ENCODE measurements at places on chromosomes 5 and 9.

DNA sequence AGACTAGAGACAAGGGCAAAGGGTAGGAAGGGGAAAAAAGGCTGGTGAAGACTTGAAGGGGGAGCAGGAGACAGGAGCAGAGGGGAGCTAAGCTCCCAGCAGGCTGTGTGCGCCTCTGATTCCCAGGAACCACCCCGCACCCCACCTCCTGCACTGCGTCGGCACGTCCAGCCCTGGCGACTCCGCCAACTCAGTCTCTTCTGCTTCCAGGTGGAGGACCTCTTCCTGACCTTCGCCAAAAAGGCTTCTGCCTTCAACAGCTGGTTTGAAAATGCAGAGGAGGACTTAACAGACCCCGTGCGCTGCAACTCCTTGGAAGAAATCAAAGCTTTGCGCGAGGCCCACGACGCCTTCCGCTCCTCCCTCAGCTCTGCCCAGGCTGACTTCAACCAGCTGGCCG lies 30.5 kb downstream of the DYNC2I2 start:
- DNase-seq, result no peak

DNA sequence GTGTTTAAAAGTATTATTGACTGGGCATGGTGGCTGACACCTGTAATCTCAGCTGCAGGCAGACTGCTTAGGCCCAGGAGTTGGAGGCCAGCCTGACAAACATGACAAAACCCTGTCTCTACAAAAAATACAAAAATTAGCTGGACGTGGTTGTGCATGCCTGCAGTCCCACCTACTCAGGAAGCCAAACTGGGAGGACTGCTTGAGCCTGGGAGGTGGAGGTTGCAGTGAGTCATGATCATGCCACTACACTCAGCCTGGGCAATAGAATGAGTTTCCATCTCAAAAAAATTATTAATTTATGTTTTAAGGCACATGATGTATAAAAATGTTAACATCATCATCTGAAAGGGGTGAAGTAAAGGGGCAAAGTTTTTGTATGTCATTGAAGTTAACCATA lies 49.7 kb upstream of the FNIP1 start:
- no peak for DNase-seq

DNA sequence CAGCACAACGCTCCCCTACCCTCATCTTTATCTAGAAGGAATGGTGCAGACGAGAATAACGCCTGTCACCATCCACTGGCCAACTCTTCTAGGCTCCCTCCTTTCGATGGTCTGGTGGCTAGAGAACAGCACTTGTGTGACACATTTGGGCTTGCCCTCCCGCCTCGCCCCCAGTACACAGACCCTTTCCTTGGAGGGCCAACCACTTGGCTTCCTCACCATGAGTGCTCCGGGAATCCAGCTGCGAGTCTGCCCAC lies 1.4 kb downstream of the GNAQ start:
- no peak for DNase-seq

GRCh38 chr5:10595672-10596309 lies 31.9 kb downstream of the ANKRD33B start:
- DNase-seq, result no peak

DNA sequence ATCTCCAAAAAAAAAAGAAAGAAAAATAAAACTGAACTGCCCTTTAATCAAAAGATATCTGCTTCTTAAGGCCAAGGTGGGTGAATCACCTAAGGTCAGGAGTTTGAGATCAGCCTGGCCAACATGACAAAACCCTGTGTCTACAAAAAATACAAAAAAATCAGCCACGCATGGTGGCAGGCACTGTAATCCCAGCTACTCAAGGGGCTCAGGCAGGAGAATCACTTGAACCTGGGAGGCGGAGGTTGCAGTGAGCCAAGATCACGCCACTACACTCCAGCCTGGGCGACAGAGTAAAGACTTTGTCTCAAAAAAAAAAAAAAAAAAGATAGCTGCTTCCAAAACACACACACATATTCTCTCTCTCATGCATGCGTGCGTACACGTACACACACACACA lies 17.8 kb downstream of the SCAI start:
- no peak for DNase-seq

GRCh38 chr9:127123064-127123890 lies 842 bp upstream of the ANGPTL2 start:
- no peak for DNase-seq

DNA sequence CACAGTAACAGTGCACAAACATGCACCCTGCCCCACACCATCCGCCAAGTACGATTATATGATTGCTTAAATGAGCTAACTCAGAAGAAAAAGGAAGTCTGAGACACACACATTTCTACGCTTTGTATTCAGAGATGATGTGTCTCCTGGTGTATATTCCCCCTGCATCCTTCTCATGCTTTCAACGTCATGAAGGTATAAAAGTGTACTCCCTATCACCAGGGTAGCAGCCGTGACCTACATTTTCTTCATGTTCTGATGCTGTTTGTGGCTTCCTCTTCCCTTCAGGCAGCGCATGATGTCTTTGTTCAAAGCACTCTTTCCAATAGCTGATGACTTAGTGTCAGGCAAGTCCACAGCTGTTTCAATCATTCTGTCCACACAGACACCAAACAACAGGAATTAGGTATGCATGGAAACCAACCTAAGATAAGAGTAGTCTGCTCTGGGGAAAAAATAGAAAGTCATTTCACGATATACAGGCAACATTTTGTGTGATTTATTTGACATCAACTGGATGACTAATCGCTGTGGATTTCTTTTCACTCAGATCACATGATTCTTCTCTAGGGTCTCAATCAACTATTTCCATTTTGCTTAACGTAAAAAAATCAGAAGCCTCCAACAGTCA lies 269.4 kb upstream of the PTGER4 start:
- DNase-seq, result peak; percentile 70

Measured in stimulated activated CD4-positive, alpha-beta T cell treated with anti-CD3 and anti-CD28 coated beads, TNF-alpha, amount 100 ng/mL, for 1 hour (primary cell).